ENCODE measurements at places on chromosomes 12 and 14. TPM values are rescaled to one million over a fixed set of nuclear protein-coding genes. Genes with fewer than 3 reads are reported as not detected.

- DNase-seq: no peak
Observed at GRCh38 chr12:132625731-132626430, 7.3 kb downstream of the P2RX2 start.

- no peak for DNase-seq
Observed at GRCh38 chr12:51442324-51442723, 17.7 kb downstream of the SLC4A8 start.

VRTN gene
- total RNA-seq: not detected

GRCh38 chr12:132610866-132611602 lies 652 bp upstream of the LRCOL1 start:
- no peak for DNase-seq

DNA sequence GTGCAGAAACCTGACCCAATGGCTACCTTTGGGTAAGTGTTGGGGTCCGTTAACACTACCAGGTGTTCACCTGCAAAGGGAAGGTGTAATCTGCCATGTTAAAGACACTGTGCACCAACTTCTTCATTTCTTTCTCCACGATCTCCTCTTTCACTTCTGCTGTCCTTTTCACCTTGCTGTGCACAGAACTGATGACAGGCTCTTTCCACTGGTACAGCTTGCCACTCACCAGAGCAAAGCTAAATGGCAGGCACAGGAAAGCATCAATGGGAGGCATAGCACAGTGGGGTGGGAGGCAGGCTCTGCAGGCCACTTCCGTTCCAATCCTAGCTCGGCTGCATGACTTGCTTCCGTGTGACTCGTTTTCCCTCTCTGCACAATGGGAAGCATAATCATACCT lies 2.6 kb upstream of the C12orf76 start:
- DNase-seq: no peak

GRCh38 chr12:105357162-105357691 lies 26.7 kb downstream of the C12orf75 start:
- DNase-seq: no peak

All from epithelial cell of proximal tubule (primary cell).